ENCODE measurements at places on chromosomes 4 and X.

GRCh38 chr4:158065176-158065575, 107.6 kb downstream of the GASK1B start:
- DNase-seq = no peak

GRCh38 chr4:32025851-32026459, 1305.8 kb downstream of the PCDH7 start:
- DNase-seq = no peak

GRCh38 chrX:54423161-54423888, 16.9 kb upstream of the TSR2 start:
- no peak for DNase-seq

DNA sequence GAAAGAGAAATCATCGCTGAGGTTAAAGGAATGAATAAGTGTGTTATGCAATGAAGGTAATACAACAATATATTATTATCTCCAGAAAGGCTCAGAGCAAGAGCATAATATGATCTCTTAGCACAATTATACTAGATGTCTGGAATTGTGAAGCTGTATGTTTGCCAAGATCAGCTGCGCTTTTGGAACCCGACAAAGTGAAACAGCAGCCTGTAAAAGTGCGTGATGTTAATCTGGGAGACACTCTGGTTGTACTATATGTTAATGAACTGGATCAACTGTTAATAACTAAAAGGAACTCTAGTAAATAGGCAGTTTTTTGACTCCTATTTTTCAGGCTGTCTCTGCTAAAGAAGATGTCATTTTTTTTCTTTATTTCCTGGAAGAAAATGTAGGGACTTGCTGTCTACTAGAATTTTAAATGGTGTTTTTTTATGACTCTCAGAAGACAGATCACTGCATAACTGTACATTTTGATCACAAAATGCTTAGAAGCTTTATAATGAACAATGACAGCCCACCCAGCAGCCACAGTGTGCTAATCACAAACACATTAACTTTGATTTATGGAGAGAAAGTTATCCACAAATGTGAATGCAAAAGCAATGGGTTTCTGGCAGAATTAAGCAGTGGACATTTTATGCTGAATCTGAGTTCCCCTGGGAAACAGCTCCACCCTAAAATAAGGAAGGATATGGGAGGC, 50.2 kb downstream of the UGT2B28 start:
- DNase-seq = no peak

- no peak for DNase-seq
Observed at GRCh38 chrX:77967631-77968030, 1.8 kb downstream of the PGAM4 start.

- no peak for DNase-seq
Observed at GRCh38 chr4:99324361-99324760, 3.2 kb upstream of the ADH1B start.

- DNase-seq = no peak
Observed at GRCh38 chr4:22430626-22431025, 85.2 kb downstream of the ADGRA3 start.

DNA sequence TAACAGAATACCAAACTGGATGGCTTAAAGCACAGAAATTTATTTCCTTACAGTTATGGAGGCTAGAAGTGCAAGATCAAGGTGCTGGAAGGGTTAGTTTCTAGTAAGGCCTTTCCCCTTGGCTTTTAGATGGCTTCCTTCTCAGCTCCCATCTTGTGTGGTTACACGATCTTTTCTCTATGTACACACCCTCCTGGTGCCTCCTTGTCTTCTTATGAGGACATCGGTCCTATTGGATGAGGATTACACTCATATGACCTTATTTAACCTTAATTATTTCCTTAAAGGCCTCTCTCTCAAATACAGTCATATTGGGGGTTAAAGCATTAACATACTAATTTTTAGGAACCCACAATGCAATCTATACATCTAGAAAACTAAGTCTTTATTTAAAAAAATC, 787.9 kb upstream of the GALNTL6 start:
- DNase-seq = no peak

GRCh38 chrX:129654652-129655546, at the start of gene APLN:
TSS of gene APLN (minus strand) at chrX:129654956. CDS start at chrX:129654630, 326 bp downstream.
- no peak for DNase-seq

DNA sequence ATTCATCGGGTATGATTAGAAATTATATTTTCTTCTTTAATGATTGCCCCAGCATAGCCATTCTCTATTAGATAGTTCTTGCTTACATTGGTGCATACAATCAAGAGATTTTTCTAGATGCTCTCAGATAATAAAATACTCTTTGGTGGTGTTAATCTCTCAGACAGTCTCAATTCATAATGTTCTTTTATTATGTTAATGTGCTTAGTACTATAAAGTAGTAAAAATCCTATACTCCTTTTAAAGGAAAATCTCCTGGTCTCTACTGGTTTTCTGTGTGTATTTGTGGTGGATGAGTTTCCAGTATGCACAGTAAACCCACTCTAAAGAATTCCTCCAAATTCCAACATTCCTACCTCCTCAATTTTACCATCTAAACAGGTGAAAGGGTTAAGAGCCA, 203.5 kb downstream of the FAT4 start:
- no peak for DNase-seq

- DNase-seq = no peak
Observed at GRCh38 chr4:27057662-27058061, 197.0 kb downstream of the STIM2 start.

- DNase-seq = no peak
Observed at GRCh38 chrX:67604979-67605703, 61.3 kb downstream of the AR start.

DNA sequence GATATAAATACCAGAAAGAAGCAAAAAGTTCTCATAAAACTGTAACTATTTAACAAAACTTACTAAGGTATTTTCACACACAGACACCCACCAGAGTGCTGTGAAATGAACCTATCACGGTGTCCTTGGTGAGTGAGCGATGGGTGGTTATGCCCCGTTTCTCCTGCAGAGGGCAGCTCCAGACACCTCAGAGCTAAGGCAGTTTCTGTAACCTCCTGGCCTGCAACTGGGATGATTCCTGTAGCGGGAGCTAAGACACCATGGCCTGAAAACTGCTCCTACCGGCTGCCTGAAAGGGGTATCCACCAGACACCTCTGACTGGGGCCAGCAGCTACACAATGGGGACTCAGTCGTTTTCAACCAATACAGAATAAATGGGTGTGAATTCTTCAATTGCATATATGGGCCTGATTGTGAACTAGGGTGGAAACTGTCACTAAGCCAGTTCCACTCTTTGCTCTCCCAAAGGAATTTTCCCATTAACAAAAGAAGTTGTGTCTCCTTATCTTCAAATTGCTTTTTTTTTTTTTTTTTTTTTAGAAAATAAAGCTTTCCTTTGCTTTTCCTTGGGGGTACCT, 2375.8 kb upstream of the TENM3 start:
- DNase-seq = peak; percentile 3

DNA sequence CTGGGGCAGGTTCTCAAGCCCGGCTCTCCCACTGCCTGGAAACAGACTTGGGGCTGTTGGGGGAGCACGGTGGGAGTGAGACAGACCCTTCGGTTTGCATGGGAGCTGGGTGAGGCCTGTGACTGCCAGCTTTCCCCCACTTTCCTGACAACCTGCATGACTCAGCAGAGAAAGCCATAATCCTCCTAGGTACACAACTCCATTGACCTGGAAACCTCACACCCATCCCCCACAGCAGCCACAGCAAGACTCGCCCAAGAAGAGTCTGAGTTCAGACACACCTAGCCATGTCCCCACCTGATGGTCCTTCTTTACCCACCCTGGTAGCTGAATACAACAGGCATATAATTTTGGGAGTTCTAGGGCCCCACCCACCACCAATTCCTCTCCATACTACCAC, 57.6 kb upstream of the UBQLN2 start:
- DNase-seq = no peak

GRCh38 chr4:62548765-62549164, 1348.6 kb downstream of the ADGRL3 start:
- DNase-seq = no peak

DNA sequence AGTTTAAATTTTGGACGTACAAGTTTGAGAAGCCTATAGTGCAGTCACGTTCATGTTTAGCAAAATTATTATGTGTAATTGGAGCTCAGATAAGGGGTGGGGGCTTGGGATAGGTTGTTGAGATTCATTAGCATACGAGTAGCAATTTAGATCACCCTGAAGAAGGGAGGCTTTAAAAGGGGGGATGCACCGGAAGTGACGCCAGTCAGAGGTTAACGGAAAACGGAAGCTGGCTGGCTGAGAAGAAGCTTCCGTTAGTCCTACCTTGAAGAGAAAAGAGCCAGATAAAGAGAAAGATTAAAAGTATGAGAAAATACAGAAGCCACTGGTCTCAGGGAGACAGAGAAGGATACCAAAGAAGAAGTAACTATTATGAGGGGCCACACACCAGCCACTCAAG, 1.1 kb upstream of the NXT2 start:
- DNase-seq = no peak

GRCh38 chrX:155864655-155865054, 16.5 kb upstream of the VAMP7 start:
- DNase-seq = no peak

DNA sequence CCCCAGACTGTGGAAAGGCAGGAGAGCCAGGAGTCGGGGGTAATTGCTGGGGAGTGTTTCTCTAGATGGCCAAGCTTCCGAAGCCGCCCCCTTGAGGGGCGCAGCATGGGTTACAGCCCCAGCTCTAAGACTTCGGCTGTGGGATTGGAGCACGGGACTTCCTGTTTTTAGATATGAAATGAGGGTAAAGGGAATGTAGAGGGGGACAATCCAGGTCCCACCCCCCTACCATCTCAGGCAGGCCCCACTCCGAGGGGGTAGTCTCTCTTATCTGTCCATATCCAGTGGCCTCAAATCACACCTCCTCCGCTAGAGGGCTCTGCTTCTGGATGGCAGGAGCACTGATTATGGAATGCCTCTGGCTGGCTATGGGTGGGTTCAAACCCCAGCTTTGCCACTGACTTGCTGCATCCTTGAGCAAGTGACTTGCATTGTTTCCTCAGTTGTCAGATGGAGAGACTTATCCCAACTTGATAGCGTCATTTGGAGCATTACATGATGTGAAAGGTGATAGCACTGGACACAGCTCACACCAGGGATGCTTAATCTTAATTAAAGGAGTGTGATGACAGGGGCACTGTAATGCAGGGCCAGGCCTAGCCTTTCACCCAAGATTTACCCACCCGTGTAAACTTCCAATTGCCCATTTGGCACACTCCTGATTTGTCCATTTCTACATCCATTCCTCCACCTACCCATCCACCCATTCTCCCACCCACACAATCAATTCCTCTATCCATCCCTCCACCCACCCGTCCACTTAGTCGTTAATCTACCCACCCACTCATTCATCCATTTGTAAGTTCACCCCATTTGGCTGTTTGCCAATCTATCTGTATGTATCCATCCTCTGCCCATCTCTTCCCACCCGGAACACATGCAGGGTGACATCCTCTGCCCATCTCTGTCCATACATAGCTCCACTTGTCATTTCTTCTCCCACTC, 848 bp upstream of the KCND1 start:
- no peak for DNase-seq

GRCh38 chr4:173666-174314, 49.5 kb downstream of the ZNF718 start:
- DNase-seq = no peak

GRCh38 chr4:125519371-125520146, 204.8 kb downstream of the FAT4 start:
- DNase-seq = no peak

- DNase-seq = no peak
Observed at GRCh38 chr4:176001151-176002006, 64.3 kb upstream of the WDR17 start.

DNA sequence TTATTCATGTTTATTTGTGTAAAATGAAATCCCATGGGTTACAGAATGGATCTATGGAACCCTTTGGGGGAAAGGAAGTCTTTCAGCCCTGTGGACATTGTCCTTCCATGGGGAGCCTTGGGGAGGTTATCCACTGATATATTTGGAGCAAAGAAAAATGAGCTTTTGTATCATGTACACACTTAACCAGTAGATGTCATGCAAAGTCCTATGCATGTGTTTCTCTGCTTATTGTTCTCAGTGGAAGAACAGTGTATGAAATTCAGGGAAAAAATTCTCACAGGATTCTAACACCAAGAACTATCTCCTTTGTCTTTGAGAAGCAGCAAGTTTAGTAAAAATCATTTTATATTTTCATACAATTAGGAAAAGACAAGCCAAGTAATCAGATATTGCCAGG, 105.3 kb downstream of the DTHD1 start:
- no peak for DNase-seq

GRCh38 chr4:2714061-2714770, 41.9 kb downstream of the TNIP2 start:
- no peak for DNase-seq

DNA sequence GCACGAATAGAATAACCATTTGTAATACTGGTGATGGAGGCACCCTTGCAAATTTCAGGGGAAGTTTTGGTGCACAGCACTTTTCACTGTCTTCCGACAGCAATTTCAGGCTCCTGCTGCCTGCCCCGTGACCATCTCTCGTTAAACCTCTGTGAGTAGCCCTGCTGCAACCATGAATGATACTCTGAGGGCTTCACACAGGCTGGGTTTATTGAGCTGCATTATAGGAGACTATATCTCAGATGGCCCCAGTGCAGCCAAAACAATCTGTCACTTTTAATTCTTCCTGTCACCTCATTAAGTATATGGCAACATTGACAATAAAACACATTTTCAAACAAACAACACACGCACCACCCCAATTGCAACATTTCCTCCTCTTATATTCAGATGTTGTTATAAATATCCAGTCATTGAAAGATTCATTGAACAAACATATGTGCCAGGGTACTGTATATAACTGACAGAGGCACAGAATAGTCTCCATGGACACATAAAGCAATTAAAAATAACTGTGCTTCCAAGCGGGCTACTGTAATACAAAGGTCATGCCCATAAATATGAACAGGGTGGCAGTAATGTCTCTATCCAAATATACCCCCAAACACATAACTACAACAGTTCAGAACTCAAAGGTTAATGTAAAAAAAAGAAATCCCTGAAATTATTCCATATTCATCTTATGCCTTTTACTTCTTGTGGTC, 477.0 kb downstream of the GBA3 start:
- DNase-seq = no peak

DNA sequence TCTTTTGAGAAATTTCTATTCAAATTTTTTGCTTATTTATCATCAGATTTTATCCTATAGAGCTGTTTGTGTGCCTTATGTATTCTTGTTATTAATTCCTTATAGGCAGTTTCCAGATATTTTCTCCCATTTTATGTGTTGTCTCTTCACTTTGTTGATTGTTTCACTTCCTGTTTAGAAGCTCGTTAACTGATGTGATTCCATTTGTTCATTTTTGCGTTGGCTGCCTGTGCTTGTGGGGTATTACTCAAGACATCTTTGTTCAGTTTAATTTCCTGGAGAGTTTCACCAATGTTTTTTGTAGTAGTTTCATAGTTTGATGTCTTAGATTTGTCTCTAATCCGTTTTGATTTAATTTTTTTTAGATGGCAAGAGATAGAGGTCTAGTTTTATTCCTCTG, 14.6 kb downstream of the ZNF718 start:
- no peak for DNase-seq

- DNase-seq = no peak
Observed at GRCh38 chrX:6849716-6850414, 297.6 kb upstream of the STS start.

Data from stimulated activated CD4-positive, alpha-beta T cell treated with anti-CD3 and anti-CD28 coated beads, Interleukin-1b, Interleukin-23, amount 100 ng/mL, for 24 hours (primary cell).